ENCODE measurements at places on chromosomes 2 and 18.

DNA sequence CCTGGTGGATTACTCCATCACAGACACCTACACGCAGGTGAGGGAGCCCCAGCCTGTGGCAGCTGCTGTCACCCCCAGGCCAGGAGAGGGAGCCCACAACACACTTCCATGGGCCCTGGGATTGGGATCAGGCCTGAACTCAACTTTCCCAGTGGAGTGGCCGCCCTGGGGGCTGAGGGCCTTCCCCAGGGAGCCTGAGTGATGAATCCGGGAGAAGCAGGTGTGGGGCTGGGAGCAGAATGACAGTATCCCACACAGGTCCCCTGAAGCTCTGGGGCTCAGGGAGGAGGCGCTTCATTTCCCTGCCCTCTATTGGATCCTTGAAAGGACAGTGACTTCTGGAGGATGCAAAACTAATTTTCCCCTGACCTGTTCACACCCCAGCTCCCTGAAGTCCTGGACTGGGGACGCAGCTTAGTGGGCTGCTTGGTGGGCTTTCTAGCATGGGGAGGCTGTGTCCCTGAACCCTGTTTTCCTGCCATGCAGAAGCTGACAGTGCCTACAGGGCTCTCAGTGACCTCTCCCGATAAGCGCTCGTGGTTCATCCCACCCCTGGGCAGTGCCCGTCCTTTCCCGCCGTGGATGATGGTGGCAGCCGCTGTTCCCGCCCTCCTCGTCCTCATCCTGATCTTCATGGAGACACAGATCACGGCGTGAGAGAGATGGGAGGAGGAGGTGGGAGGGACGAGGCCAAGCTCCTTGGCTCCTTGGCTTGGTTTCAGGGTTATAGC, 11.0 kb downstream of the SLC4A3 start:
- DNase-seq: no peak

GRCh38 chr2:225464346-225465025, 65.0 kb downstream of the NYAP2 start:
- DNase-seq: no peak

DNA sequence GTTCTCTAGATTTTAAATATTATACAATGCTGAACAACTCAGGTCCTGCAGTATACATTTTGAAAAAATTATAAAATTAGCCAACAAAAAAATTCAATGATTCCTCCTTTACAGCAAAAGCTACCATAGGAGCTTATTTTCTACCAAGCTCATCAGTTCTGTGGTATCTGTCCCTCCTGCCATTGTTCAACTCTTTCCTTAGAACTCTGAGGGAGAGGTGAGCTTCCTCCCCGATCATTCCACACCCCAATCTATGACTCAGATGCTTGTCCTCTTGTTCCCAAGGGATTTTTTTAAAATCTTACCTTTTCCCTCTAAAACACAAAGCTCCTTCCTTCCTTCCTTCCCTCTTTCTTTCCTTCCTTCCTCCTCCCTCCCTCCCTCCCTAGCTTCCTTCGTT, 13.5 kb downstream of the DPP4 start:
- DNase-seq: no peak

DNA sequence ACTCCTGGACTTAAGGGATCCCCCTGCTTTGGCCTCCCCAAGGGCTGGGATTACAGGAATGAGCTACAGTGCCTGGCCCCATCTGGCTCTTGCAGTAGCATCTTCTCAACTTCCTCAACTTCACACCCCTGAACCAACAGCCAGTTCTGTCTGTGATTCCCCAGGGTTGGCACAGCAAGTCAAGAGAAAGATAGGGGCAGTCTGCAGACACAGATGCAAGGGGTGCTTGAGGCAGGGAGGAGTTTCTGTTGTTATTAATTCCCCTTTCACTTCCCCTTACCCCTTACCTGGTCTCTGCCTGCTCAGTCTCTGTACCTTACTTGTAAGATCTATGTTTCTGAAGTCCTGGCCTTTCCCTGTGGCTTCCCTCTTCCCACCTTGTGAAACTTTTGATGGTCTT, 54.1 kb upstream of the MEX3C start:
- no peak for DNase-seq

DNA sequence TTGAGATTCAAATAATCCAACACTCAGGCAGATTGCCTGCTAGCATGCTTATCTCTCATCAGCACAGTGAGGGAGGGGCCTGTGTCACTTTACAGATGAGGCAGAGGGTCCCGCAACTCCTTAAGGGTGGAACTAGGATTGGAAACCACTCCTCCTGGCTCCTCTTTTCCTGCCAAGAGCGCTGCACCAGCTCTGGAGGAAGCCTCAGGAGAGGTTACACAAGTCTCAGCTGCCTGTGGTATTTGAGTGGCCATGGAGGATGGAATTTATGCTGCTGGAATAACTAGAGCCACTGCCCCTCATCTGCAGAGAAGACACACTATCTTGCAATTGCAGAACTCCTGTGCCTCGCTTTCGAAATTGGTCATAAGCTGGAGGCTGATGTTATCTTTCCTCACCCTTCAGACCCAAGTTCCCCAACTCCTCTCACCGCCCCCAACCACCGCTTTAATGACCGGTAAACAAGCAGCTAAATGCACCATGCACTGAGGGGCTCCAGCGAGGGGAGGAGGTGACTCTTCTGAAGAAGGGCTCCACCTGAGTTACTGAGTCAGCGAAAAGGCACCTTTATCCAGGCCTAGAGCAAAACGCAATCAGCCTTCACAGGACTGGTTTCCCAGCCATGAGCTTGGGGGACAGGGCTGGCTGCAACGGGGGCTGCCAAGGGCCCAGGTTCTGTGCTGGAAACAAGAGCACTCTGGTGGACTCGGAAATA, 245.8 kb downstream of the SOX11 start:
- DNase-seq: no peak

DNA sequence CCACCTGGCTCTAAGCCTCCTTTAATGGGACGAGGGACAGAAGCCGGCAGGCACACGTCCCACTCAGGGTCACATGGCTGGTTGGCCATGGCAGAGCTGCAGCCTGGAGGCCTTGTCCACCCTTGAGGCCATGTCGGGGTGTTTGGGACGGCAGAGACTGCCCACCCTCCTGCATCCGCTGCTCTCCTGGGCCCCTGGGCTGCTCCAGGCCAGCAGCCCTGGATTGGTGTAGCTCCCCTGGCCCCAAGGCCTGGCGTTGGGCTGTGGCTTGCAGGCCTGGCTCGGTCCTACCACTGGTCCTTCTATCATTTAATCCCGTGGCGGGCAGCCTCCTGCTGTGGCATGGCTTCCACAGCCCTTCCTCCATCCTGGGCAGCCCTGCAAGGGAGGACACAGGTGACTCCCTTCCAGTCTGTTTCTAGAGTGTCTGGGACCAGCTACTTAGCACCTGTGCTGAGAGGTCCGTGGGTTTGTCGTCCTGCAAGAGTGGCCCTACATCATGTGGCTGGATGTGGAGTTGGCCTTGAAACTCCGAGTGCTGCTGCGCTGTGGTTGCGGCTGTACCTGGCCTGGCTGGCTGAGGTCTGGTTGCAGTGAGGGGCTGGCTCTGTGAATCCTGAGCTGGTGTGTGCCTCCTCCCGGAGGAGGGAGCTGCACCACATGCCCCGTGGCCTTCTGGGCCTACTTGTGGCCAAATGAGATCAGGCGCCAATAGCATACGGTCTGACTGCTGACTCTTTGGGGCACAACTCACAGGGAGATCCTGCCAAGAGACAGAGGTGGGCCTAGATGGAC, 67.3 kb downstream of the SH3RF3 start:
- no peak for DNase-seq

- DNase-seq: no peak
Measured at GRCh38 chr2:168143813-168144212, 103.6 kb downstream of the STK39 start.

DNA sequence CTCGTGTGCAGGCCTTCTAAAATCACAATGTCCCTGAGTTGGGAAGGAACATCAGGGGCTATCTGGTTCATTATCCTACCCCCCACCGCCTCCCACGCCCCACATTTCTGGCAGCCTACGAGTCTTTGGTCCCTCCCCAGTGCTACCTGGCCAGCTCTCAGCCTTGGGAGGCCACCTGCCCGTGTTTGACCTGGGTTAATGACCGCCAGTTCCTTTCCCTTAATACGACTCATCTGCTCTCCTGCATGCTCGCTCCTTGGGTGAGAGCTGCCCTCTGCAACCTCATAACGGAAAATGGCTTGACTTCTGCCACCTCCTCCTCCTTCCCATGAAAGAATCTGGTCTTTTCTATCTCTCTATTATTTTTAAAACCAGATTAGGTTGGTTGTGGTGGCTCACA, 112.5 kb downstream of the NEDD4L start:
- DNase-seq: no peak

GRCh38 chr2:106098081-106098480, 96.0 kb downstream of the UXS1 start:
- no peak for DNase-seq

DNA sequence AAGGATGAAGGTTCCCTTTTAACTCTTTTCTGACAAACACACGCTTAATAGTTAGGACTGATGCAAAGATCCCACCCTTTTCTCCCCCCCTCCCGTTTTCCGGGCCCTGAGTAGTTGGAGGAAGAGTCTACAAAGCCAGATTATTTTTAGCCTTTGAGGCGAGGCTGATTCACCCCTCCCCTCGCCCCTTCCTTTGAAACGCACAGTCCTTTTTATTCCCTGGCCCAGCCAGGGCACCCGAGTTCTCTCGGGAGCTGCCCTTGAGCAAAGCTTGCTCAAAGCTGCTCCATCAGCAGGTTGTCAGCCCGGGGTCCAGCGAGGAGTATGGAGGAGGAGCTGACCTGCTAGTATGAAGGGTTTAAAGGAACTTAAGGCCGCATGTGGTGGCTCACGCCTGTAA, 47.1 kb upstream of the SPRED2 start:
- DNase-seq: no peak

- no peak for DNase-seq
Measured at GRCh38 chr18:39435209-39435608, 1869.6 kb upstream of the CELF4 start.

- no peak for DNase-seq
Measured at GRCh38 chr2:10157293-10157692, 34.8 kb downstream of the RRM2 start.

DNA sequence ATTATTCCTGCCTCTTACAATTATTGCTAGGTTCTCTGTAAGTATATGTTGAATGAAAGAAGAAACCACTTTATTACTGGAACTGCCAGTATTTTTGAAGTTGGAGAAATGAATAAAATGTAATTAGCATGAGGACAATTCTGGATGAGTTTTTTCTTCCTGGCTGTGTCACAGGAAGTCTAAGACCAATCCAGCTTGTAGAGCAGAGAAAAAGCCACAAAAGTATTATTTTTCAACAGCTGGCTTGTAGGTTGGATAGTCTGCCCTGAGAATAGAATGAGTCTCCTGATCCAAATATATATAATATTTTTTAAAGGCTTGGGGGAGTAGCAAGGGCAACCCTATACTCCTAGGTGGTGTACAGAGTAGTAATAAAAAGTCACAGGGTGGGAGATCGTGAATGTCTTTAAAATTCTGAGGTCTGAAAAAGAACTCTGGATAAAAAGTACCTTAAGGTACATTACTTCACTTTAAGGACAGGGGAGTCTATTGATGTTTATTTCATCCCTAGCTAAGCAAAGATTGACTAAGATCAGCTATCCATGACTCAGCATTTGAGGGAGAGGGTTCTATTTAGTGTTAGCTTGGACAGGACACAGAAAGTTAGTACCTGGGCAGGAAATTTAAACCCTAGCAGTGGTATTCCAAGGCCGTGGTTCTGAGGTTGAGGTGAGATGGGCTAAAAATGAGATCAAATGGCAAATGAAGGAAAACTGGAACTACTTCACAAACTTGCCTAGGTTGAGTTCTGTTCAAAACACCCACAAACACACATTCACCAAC, 31.7 kb downstream of the SLC40A1 start:
- no peak for DNase-seq

DNA sequence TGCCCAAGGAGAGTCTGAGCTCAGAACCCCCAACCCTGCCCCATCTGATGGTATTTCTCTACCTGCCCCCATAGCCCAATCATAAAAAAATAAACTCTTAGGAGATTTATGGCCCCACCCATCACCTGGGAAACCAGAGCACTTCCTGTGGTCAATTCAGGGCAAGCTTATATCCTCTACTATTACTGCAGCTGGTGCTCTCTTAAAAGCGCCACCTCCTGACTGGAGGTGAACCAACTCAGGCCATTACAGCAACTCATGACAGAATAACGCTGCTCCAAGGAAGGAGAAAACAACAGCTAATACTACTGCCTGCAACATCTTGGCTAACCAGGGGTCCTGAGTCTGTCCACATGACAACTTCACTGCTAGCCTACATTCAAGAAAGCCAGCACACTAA, 195.7 kb downstream of the MTCL1 start:
- no peak for DNase-seq

DNA sequence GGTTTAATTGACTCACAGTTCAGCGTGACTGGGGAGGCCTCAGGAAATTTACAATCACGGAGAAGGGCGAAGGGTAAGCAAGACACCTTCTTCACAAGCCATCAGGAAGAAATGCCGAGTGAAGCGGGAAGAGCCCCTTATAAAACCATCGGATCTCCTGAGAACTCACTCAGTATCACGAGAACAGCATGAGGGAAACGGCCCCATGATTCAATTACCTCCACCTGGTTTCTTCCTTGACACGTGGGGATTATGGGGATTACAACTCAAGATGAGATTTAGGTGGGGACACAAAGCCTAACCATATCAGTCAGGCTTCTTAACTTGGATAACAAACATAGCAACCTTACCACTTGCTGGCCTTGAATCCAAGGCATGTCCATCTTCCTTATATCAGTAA, 289.0 kb upstream of the STON1 start:
- no peak for DNase-seq

DNA sequence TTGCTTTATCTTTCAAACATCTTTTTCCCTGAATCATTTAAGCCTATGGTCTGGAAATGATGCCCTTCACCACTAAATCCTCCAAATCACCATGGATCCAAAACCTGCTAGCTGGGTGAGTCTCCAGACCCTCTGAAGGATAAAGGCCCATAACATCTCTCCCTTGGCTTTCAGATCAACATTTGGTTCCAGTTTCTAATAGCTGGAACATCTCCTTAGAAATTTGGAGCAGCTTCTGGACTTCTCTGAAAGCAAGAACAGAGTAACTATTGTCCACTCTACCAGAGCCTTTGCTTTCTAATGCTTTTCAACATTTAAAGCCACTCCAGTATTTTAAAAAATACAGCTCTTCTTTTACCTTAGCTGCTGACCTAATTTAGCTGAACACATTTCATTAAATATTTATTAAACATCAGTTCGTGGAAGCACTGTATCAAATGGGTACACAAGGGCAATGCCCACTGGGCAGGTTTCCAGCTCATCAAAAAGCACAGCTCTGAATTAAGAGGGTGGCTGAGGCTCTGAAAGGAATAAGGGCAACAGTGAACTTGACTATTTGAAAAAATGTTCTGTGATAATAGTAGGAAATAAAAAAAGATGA, 75.3 kb downstream of the GALNT3 start:
- DNase-seq: no peak

- DNase-seq: no peak
Measured at GRCh38 chr2:2291500-2292260, 39.4 kb downstream of the MYT1L start.
